ENCODE measurements at places on chromosomes 16 and 17.

GRCh38 chr16:5252791-5253190 lies 155.2 kb upstream of the EEF2KMT start:
- no peak for DNase-seq

DNA sequence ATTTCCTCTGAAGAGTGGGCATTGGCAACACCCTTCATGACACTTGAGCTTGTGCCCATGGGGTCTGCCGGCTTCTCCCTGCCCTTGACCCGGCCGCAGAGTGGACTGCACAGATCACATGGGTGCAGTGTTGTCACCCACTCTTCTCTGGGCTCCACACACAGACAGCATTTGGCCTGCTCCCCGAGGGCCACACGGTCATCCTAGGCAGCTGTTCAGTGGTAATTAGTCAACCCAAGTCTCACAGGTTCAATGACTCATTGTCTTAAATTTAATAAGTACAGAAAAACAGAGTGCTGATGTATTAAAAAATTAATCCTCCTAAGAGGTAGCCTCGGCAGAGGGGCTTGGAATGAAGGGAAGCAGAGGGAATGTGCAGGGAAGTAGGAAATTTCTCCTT lies 204.8 kb downstream of the MSI2 start:
- peak; percentile 41 for DNase-seq

GRCh38 chr17:77565166-77565565 lies 393.3 kb upstream of the TNRC6C start:
- DNase-seq, result no peak

DNA sequence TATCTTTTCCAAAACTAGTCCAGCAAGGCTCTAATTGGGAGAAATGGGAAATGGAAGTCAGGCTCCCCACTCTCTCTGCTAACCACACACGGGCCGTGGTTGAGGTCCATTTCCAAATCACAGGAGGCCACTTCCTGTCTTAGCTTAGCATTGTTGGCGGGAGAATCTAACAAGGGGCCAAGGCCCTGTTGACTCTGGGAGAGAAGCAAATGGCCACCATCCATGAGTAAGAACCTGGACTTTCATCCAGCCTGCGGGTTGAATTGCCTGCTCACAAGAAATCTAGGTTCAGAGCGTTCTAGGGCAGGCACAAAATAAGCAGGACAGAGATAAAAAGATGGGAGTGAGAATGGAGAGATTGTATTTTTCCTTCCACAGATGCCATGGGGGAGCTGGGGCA lies 5.7 kb downstream of the FAM20A start:
- no peak for DNase-seq

GRCh38 chr16:82699711-82700495 lies 73.1 kb downstream of the CDH13 start:
- DNase-seq, result no peak

DNA sequence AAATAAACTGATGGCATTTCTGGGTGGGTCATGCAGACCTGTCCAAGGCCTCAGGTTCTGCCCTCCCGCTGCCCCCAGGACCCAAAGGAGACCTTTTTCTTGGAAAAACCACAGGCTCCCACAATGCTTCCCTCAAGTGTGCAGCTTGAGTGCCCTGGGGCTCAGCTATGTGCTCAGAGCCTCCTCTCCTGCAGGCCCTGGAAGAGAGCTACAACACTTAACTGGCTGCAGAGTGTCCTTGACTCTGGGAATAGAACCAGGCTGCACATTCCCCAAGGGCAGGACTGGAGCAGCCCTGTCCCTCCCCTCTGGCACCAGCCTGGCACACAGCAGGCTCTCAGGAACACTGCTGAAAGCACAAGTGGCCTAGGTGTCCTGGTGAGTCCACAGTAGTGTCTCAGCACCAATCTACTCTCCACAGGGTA lies 4.8 kb upstream of the SREBF1 start:
- no peak for DNase-seq

- DNase-seq, result no peak
These were observed 284.2 kb downstream of the SNX29 start for GRCh38 chr16:12260647-12261262.

DNA sequence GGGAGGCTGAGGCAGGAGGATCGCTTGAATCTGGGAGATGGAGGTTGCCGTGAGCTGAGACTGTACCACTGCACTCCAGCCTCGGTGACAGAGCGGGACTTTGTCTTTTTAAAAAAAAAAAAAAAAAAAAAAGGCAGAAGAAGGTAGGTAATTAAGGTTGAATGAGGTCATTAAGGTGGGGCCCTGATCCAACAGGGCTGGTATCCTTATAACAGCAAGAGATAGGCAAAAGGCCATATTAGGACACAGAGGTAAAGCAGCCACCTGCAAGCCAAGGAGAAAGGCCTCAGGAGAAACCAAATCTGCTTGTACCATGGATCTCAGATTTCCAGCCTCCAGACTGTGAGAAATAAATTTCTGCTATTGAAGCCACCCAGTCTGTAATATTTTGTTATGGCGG lies 60.3 kb downstream of the SPAG9 start:
- DNase-seq, result no peak

DNA sequence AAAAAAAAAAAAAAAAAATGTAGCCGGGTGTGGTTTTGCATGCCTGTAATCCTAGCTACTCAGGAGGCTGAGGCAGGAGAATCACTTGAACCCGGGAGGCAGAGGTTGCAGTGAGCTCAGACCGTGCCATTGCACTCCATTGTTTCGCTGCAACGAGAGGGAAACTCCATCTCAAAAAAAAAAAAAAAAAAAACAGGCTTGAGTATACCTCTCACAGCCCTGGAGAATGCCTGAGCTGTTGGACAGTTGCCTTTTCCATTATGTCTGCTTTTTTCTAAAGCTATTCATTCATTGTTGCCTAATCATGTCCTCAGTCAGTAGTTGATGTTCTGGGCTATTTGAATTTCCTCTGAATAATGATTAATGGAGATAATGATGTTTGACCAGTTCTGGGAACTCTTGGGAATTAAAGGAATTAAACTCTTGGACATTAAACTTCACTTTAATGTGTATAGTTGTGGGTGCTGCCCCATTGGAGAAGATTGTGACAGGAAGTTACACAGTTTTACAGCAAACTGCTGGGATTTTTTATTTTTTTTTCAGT lies 11.8 kb downstream of the HMOX2 start:
- no peak for DNase-seq

GRCh38 chr16:88323546-88324330 lies 59.0 kb upstream of the ZNF469 start:
- no peak for DNase-seq

DNA sequence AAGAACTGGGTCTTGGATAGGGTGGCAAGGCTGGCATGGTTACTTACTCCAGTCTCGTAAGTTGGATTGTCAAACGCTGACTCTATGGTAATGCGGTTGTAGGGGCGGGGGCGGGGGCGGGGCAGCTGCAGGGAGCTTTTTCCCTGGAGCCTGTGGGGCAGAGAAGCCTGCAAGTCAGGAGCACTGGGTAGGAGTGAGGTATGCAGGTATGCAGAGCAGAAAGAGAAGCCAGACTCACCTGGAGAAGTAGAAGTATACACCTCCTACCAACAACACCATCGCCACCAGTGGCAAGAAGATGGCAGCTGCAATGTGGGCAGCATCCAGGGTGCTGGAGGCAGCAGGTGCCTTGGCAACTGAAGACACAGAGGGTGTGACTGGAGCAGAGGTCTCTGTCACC lies 4.8 kb upstream of the PHF12 start:
- DNase-seq, result no peak

GRCh38 chr16:82891918-82892317 lies 265.1 kb downstream of the CDH13 start:
- DNase-seq, result no peak

DNA sequence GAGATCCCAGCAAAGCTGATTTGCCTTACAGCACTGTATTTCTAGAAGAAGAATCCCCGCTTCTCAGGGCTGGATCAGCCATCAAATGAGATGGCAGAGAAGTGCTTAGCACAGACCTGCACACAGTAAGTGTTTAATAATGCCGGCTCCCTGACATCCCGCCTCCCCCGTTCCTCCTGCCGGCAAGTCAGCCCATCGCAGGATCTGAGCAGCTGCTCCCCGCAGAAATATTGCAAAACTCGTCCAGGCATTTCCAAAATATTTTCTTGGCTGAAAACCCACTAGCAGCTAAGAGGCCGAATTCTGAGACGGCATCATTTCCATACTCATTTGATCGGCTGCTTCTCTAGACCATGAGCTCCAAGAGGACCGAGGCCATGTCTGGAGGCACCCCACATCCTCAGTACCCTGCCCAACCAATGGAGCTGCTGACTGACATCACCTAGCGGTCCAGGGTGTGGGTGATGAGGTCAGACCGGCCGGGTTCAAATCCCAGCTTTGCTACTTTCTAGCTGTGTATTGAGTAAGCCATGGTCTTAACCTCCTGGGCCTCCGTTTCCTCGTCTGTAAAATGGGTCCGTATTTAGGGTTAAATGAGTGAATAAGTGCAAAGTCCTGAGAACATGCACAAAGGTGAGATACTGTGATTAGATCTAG lies 251.5 kb downstream of the KATNIP start:
- DNase-seq, result no peak

- DNase-seq, result no peak
These were observed 7.6 kb upstream of the CNP start for GRCh38 chr17:41959030-41959335.

- no peak for DNase-seq
These were observed 75.8 kb downstream of the MRC2 start for GRCh38 chr17:62703261-62703775.

DNA sequence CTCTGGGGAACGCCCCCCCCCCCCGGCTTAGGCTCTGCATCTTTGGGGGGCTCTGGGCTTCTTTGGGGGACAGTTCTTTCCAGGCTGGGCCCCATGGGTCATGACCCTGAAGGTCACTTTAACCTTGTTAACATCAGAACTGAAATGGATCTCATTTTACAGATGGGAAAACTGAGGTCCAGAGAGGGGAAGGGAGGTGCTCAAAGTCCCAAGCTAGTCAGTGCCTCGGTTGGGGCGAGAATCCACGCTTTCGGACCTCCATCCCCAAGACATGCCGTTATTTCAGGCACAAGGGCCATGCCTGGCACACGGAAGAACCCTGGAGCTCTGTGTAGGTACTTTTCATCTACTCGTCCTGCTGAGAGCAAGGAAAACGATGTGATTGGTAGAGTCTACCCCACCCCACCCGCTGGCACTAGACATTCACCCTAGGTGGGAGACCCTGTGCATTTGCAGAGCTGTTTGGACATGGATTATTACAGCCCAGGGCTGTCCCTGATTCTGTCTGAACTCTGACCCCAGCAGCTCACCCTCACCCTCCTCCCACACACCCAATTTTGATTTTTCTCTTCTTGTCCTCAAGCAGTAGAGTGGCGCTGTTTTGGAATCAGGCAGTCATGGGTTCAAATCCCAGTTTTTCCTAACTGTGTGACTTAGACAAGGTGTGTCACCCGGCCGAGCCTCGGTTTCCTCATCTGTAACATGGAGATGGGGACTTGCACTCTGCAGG lies 155.1 kb upstream of the CDC42EP4 start:
- no peak for DNase-seq

GRCh38 chr16:58792188-58792587 lies 58.1 kb upstream of the GOT2 start:
- no peak for DNase-seq

GRCh38 chr16:84048871-84049270 lies 6.3 kb upstream of the SLC38A8 start:
- DNase-seq, result no peak

DNA sequence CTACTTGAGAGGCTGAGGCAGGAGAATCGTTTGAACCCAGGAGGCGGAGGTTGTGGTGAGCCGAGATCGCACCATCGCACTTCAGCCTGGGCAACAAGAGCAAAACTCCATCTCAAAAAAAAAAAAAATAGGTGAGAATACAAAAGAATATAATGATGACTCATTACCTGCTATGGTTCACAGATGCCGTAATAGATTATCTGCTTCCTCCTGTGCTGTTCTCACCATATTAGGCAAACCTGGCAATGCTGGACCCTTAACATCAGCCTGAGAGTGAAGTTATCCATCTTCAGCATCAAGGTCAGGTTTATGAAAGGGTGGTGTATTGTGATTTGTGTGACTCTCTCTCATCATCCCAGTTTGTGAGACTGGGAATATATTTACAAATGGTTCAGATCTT lies 271.3 kb upstream of the CPHXL start:
- DNase-seq, result no peak

DNA sequence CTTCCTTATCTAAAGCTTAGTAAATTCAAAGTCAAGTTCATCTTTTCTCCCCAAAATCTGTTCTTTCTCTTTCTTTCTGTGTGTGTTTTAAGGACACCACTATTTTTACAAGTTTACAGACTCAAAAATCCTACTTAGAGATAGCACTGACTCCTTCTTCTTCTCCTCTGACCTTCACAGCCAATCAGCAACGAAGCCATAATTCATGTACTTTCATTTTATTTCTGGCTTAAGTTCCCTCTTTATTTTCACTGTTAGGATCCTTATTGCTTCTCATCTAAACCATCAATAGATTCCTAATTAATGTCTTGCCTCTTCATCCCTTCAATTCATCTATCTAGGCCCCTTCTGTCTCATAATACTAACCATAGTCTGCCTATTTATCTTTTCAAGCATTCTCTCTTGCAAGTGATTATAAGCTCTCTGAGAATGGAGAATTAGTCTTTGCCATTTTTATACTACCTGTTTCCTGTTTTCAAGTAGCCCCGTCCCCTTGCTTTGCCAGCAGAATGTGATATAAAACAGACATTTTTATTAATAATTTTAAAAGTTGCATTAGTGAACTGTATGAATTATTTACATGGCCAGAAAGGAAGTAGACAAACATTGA lies 27.0 kb downstream of the CDC27 start:
- DNase-seq, result no peak

GRCh38 chr16:27156579-27156978 lies 46.7 kb upstream of the KDM8 start:
- no peak for DNase-seq

DNA sequence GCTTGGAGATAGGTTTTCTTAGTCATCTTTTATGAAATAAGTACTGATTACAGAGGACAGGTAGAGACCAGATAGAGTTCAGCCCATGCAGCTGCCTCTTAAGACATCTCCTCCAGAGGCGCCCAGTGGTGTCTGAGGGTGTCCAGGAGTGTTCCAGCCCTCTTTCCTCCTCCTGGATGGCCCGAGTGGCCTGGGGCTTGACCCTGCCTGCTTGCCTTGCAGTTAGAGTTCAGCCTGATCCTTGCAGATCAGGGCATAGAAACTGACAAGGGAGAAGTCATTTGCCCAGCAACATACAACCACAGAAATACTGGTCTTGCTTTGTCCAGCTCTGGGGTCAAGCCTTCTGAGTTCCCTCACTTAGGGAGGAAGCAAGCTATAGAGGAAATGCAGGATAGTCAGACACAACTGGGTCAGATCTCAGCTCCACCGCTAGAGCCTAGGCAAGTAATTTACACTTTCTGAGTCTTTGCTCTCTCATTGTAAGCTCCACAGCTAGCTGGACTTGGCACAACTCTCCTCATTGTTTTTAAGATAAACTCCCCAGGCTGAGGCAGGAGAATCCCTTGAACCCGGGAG lies 3.6 kb upstream of the CCL1 start:
- DNase-seq, result no peak

GRCh38 chr17:9544221-9544620 lies 31.4 kb downstream of the STX8 start:
- no peak for DNase-seq

- DNase-seq, result no peak
These were observed 67.9 kb downstream of the CPPED1 start for GRCh38 chr16:12735805-12736204.

- no peak for DNase-seq
These were observed 105.4 kb downstream of the ZNF423 start for GRCh38 chr16:49750341-49751000.

- DNase-seq, result peak; percentile 95
These were observed at the start of gene RHBDF2 for GRCh38 chr17:76501018-76501826. Gene RHBDF2 (minus strand): TSS chr17:76501423. CDS start chr17:76481524, 19,899 bp downstream.

Data from stimulated activated CD4-positive, alpha-beta T cell treated with anti-CD3 and anti-CD28 coated beads, Interleukin-12 subunit alpha, Interleukin-12 subunit beta, amount 100 ng/mL, for 24 hours (primary cell).